Gastrocnemius medialis (tissue), 4 donors: ENCODE measurements at places on chromosomes 4 and X. TPM values are rescaled to one million over a fixed set of nuclear protein-coding genes. Genes with fewer than 3 reads are reported as not detected.
A peak's percentile ranks its signal among the peaks of the same experiment; 100 is the strongest.

DNA sequence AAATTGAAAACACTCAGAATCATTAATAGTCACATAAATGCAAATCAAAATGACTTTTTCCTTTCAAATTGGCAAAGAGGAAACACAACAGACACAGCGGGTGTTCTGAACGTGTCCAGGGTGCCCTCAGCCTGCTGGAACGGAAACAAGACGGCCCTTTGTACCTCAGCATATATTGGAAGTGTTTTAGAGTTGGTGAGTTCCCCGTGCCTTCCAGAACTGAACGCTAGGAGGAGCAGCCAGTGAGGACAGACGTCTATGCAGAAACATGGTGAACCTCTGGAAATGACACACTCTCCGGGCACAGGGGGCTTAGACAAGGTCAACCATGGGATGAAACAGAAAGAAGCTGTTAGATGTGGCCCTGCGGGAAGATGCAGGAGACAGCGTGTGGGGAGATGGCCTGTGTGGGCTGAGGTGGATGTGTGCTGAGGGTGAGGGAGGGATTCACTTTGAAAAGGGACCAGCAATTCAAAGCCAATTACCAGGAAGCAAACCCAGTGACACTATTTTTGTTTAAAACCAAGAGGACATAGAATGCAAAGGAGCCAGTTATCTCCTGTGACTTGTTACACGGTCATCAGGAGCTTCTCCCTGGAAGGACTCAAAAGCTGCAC is 40.4 kb downstream of the RNF212 start:
- no peak for DNase-seq
- H3K4me3 ChIP-seq = no peak overlapping the region
- H3K4me1 ChIP-seq = no peaks in the 10 kb centered on the region
- H3K36me3 ChIP-seq = no peaks in the 10 kb centered on the region

DNA sequence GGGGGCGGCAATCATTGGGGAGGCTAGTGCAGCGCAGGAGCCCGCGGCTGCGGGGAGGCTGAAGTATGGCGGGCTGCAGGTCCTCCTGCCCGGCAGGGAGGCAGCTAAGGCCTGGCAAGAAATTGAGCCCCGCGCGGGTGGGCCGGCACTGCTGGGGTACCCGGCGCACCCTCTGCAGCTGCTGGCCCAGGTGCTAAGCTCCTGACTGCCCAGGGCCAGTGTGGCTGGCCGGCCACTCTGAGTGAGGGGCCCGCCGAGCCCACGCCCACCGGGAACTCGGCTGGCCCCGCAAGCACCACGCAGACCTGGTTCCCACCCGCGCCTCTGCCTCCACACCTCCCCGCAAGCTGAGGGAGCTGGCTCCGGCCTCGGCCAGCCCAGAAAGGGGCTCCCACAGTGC is 94.9 kb downstream of the SLC39A8 start:
- H3K27ac ChIP-seq = no peak overlapping the region
- no peak for DNase-seq
- no peaks in the 10 kb centered on the region for H3K36me3 ChIP-seq
- H3K4me1 ChIP-seq = no peaks in the 10 kb centered on the region
- no peak overlapping the region for H3K4me3 ChIP-seq
- H3K27me3 ChIP-seq = no peaks in the 10 kb centered on the region

DNA sequence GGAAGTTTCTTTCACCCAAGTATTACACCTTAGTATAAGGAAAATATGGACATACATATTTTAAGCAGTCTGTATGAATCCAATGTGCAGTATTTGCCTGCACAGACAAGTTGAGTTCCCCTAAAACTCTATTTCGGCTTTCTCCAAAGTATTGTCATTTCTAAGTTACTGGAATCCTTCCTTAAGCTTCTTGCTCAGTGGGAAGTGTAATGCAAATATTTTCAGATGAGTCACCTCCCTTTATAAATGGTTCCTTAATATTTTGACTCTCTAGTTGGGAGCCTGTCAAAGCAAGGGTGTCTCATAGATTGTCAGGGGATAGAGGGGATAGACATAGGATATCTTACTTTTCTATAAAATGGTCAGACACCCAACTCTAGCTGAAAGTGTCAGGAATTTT is 178.6 kb downstream of the NAA11 start:
- H3K4me3 ChIP-seq = no peak overlapping the region
- DNase-seq = no peak
- H3K36me3 ChIP-seq = no peaks in the 10 kb centered on the region

DNA sequence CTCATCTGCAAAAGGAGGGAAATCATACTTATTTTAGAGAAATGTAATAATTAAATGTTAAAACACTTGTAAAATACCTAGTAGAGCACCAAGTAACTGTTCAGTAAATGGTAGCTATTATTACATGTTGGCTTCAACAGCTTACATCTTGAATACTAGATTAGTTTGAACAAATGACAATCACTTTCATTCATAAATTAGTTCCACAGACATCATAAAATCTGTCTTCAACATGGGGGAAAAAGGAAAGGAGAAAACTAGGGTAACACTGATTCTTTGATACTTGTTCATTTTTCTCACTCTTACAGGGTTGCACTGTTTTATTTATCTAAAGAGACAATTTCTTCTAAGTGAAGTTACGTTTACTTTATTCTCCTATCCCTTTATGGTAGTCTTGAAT is 51.7 kb downstream of the CHM start:
- no peak overlapping the region for H3K4me3 ChIP-seq
- no peak for DNase-seq
- H3K27ac ChIP-seq = no peak overlapping the region
- H3K4me1 ChIP-seq = no peaks in the 10 kb centered on the region
- H3K27me3 ChIP-seq = no peaks in the 10 kb centered on the region

DNA sequence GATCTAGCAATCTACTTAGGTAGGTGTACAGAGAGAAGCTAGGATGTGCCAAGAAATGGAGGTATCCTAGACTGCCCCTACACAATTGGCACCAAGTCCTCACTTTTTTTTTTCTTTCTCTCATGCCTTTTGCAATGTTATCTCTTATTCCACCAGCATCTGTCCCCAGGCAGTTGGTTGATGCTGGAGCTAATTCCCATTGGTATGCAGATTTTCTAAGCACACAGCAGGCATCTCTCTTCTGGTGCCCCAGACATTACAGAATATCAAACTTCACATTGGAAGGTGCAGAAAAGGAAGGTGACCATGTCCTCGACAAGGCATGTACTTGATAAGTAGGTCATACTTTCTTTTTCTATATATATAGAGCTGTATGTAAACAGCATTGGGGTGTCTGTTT is 21.6 kb downstream of the LUZP4 start:
- H3K27me3 ChIP-seq = peaks cover 3% of the 10 kb centered on the region
- no peak overlapping the region for H3K4me3 ChIP-seq
- H3K27ac ChIP-seq = no peak overlapping the region
- H3K36me3 ChIP-seq = no peaks in the 10 kb centered on the region
- DNase-seq = no peak

- no peaks in the 10 kb centered on the region for H3K36me3 ChIP-seq
- no peaks in the 10 kb centered on the region for H3K4me1 ChIP-seq
- DNase-seq = no peak
- no peaks in the 10 kb centered on the region for H3K27me3 ChIP-seq
These were observed 1141.1 kb downstream of the STIM2 start for GRCh38 chr4:28001698-28002097.

DNA sequence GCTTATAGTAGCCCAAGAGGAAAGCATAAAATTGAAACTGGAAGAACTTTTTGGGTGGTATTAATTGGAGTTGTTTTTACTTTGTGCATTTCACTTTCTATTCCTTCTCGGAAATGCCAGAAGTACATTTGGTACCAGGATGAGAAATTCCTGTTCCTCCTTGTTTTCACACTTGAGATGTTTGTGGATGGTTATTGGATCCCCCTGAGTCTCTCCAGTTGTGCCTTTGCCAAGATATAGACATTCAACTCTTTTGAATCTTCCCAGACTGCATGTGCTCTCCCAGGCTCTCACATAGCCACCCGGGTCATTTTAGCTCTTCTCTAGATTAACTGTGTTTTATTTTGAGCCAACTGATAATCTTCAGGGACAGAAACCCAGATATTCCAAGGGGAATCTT is 120.5 kb downstream of the AFF1 start:
- H3K27me3 ChIP-seq = no peaks in the 10 kb centered on the region
- H3K4me3 ChIP-seq = peak overlapping the region; percentile 26
- H3K4me1 ChIP-seq = peaks cover 98% of the 10 kb centered on the region
- H3K36me3 ChIP-seq = no peaks in the 10 kb centered on the region

GRCh38 chr4:107006218-107006617 is 29.9 kb downstream of the DKK2 start:
- H3K4me3 ChIP-seq = no peak overlapping the region
- H3K36me3 ChIP-seq = no peaks in the 10 kb centered on the region
- H3K4me1 ChIP-seq = no peaks in the 10 kb centered on the region
- H3K27ac ChIP-seq = no peak overlapping the region

DNA sequence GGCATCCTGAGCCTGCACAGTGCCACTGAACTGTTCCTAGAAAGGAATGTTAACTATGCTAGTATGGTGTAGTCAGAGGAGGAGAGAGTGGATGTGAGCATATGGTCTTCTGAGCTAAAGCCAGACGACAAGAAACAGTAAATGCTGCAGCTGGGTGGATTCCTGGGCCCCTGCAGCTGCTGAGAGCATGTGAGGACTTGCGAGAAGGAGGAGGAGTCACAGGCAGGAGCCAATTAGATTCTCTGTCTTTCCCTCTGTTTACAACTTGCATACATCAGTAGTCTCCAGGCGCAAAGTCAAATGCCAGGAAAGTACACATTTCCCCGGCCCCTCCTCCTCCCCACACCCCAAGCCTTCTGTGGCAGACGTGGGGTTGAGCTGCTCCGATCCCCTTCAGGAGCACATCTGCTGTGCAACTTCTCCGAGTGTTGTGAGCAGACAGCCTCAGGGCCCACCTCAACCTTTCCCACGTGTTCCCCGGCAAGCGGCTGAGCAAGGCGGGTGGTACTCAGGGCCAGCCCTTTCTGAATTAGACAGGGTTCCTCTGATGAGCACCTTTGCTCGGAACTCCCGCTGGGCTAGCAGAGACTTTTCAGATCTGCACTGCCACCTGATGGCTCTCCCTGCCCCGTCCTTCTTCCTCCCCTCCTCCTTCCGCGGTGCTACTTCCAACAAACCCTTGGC is 108.7 kb upstream of the ATP6AP2 start:
- H3K27me3 ChIP-seq = peaks cover 7% of the 10 kb centered on the region
- no peak overlapping the region for H3K4me3 ChIP-seq
- no peak overlapping the region for H3K27ac ChIP-seq
- no peak for DNase-seq
- no peaks in the 10 kb centered on the region for H3K36me3 ChIP-seq

DNA sequence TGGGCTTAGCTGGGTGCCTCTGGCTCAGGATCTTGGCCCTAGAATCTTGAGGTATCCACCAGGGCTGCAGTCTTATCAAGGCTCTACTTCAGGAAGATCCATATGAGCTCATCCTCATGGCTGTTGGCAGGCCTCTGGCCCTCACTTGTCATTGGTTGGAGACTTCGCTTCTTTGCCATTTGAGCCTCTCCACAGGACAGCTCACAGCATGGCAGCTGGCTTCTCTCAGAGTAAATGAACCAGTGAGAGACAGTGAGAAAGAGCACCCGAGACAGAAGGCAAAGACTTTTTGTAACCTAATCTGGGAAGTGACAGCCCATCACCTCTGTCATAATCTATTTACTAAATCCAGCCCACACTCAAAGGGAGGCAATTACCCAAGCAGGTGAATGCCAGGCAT is 236.8 kb downstream of the GPAT3 start:
- no peaks in the 10 kb centered on the region for H3K4me1 ChIP-seq
- no peak overlapping the region for H3K4me3 ChIP-seq
- no peak overlapping the region for H3K27ac ChIP-seq
- H3K27me3 ChIP-seq = no peaks in the 10 kb centered on the region

Gene FAM47A
- total RNA-seq = not detected

Gene SUPT20HL1
- total RNA-seq = not detected

Gene TRAPPC11
- total RNA-seq = 31.7 TPM

Gene STPG2
- total RNA-seq = not detected

DNA sequence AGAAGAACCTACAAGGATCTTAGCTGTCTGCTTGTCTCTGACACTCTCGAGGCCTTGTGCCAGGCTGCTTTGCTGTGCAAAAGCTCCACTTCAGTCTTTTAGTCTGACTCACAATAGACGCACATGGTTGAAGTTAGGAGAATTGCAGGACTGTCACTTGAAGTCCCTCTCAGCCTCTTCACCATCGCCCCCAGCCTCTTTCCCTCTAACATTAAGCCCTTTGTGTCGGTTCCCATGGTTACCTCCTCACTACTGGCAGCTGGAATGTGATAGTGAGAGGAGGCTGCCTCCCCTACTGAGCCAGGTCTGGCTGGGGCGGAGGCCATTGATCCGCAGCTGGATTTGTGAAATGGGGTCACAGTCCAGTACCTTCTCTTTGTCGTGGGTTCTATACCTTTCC is 201.8 kb downstream of the SOWAHB start:
- H3K27me3 ChIP-seq = peaks cover 17% of the 10 kb centered on the region
- H3K36me3 ChIP-seq = no peaks in the 10 kb centered on the region
- no peak for DNase-seq
- H3K4me1 ChIP-seq = no peaks in the 10 kb centered on the region
- no peak overlapping the region for H3K4me3 ChIP-seq

DNA sequence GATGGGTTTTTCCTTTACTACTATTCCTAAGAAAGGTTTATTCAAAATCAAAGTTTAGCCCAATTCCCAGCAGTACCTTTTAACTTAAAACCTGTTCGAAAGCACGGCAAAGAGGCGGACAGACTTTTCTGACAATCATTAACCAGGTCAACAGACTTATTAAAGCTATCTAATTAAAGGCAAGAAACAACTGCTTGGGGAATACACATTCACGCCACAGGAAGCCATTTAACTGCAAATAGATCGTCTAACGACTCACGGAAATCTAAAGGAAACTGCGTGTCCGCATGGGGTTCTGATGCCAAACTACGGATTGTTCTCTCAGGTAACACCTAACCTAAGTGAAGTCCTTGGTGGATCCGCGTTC is 663 bp upstream of the USP53 start:
- no peaks in the 10 kb centered on the region for H3K27me3 ChIP-seq
- DNase-seq = no peak
- H3K4me3 ChIP-seq = peak overlapping the region; percentile 92

- no peaks in the 10 kb centered on the region for H3K36me3 ChIP-seq
- no peak overlapping the region for H3K27ac ChIP-seq
- no peak overlapping the region for H3K4me3 ChIP-seq
These were observed 95.1 kb downstream of the GBA3 start for GRCh38 chr4:22787753-22788375.

Gene GJB1
- total RNA-seq = 0.24 TPM

GRCh38 chr4:38313999-38314561 is 349.9 kb upstream of the KLF3 start:
- no peaks in the 10 kb centered on the region for H3K36me3 ChIP-seq
- no peak overlapping the region for H3K27ac ChIP-seq
- DNase-seq = no peak
- H3K4me1 ChIP-seq = peaks cover 14% of the 10 kb centered on the region
- H3K4me3 ChIP-seq = no peak overlapping the region
